ENCODE measurements at places on chromosomes 2 and 18.

DNA sequence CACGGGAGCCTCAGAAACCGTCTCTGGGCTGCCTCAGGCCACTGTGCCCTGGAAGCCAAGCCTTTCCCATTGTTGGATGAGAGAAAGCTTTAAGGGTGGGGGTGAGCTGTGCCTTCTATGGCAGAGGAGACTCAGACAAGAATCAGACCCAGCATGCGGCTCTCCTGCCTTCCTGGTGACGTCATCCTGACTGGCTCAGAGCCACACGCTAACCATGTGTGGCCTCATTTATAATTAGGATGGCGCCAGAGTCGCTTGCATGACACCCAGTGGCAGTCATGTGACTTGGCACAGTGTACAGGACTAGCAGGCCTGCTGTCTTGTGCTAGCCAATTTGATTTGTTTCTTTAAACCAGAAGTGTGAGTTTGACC lies 99.1 kb downstream of the SH3BP4 start:
- peak; percentile 82 for DNase-seq

- DNase-seq, result no peak
Measured at GRCh38 chr2:66414896-66415295, 20.0 kb upstream of the MEIS1 start.

DNA sequence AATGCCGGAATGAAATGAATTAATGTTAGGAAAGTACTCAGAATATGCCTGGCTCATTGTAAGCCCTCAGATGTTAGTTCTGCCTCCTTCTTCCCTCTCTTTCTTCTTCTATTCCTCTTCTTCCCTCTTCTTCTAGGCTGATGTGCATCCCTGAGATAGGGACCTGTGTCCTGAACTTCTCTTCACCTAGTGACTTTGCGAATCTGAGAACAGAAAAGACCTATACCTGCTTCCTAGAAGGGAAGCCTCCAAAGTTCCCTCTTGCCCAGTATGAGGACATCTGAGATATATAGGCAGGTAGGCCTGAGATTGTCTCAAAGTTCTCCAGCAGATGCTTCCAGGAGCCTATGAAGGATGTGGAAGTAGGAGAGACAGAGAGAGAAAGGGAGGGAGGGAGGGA lies 8.1 kb upstream of the CYP27A1 start:
- no peak for DNase-seq

DNA sequence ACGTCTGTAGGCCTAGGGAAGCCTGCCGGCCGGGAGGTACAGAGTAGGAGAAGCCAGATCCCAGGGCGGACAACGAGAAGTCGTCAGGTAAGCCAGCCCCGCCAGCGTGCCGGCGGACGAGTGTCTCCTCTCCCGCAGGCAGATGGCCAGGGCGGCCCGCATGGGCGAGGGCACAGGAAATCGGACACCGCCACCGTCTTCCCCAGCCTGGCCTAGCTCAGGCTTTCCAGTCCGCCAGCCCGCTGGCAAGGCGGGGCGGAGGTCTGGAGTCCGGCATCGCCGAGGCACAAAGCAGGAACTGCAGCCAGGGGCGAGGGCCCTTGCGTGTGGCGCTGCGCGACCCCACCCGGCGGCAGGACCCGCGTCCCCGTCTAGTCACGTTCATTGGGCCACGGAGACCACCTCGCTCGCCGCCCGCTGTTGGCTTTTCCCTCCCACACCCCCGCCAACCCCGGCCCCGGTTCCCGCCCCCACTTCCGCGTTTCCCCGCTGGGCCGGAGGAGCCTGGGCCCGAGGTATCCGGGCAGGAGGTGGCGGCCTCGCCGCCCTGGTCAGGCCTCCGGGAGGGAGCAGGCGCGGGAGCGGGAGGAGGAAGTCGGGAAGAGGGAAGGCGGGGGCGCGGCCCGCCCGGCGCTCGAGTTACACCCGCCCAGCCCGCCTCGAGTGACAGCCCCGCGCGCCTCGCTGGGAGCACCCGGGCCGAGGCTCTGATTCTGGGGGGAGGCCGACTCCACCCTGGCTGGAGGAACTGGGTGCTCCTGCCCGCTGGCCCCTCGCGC lies at the start of gene GPD2:
Gene GPD2 (plus strand): TSS at position 662 of the 779 bp plus-strand sequence. CDS start 39,727 bp downstream, outside the sequence.
- peak; percentile 84 for DNase-seq

GRCh38 chr2:149082735-149083134 lies 44.2 kb downstream of the LYPD6B start:
- peak; percentile 18 for DNase-seq

GRCh38 chr2:8379549-8379948 lies 302.3 kb upstream of the ID2 start:
- no peak for DNase-seq

DNA sequence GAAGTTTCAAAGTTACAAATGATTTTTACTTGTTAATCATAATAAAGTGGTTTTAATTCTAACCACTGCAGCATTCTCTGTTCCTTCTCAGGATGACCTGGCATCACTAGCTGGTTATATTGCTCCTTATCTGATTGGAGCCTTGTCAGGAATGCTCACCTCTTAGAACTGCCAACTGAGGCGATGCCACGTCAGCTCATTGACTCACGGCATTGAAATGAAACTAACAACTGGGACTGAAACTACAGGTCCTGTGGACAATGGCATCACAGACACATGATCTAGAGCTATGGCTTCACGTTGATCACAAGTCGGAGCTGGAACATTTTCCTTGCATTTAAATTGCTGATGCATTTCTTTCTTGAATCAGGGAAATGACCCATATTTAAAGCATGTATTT lies 54.9 kb upstream of the MAP2 start:
- DNase-seq, result peak; percentile 80

DNA sequence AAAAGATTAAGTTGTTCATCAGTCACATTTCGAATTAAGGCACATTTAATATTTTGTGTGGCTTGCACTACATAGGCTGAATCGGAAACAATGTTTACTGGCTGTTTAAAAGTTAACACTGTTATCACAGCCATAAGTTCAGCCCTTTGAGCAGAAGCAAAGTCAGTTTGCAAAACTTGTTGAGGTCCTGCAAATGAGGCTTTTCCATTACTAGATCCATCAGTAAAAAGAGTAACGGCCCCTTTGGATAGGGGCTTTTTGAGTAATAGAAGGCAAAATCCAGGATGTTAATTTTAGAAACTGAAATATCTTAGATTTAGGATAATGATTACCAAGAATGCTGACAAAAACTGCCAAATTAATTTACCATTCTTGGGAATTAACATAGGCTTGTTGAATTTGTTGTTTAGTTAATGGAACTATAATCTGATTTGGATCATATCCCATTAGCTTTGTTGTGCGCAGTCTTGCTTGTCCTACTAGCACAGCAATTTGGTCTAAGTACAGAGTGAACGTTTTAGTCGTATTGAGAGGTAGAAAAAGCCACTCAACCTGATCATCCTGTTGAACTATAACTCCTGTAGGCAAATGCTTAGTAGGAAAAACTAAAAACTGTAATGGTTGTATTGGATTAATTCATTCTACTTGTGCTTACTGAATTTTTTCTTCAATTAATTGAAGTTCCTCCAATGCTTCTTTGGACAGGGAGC lies 13.9 kb upstream of the SUCLG1 start:
- DNase-seq, result no peak

- no peak for DNase-seq
Measured at GRCh38 chr2:101725038-101725437, 27.5 kb downstream of the MAP4K4 start.

DNA sequence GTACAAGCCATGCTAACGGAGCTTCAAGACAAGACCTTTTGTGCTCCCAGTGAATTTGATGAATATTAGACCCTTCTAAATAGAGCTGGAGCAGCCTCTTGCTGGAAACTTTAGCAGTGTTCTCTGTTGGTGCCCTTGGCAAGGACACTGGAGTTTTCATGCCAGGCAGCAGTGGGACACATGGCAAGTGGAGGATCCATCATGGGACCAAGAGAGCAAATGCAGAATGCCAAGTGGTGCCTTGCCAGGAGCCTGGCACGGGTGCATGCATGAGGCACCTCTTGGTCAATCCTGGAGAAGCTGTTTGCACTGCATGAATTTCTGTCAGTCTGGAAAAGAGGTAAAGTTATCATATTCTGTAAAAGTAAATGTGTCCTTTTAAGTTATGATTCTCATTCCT lies 59.1 kb downstream of the NETO1 start:
- DNase-seq, result no peak

GRCh38 chr2:42829671-42830440 lies 37.5 kb upstream of the HAAO start:
- DNase-seq, result no peak

DNA sequence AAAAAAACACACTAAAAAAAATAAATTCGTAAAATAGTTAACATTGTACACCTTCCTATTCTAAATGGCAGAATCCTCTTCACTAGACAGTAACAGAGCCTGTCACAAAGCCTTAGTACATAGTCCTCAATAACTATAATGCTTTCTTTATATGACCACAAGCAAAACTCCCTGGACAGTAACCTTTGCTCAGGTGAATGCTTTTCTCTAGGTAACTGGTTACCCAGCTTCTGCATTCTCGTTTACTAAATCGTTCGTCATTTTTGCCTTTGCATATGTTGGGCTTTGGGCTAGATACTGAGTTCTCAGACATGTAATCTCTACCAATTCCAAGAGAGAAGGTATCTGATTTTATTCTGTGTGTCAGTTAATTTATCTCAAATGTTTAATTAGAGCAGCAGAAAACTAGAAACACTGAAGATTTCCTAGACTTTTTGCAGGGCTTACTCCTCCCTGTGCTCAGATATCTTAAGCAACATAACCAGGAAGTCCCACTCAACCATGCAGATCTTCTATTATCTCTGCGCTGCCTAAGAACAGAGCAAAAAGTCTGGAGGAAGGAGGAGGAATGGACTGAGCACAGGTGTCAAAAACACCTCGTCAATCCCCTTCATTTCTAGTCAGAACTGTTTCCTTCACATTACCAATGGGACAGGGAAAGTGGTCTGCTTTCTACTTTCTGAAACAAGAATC lies 247.7 kb downstream of the SOCS6 start:
- no peak for DNase-seq

DNA sequence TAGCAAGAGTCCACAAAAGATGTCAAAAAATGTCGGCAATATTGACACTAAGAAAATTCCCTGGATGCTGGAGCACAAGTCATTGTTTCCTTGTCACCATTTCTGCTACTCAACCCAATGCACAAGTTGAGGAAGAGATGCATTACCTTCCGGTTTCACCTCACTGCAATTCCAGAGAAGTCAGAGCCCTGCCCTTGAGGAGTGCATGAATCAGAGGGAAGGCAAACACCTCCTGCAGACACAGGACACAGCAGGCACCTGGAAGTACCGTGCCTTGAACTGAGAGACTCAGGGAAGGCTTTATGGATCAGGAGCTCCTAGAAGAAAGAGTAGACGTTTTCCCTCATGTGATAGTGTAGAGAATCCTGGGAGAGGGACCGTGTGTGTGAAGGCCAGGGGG lies 62.7 kb upstream of the ARL4C start:
- no peak for DNase-seq

All from DMS79 treated with DMSO at 0.1 percent for 48 hours (cell line).